ENCODE measurements at places on chromosomes 16 and 17.

GRCh38 chr17:48441231-48441711, 11.3 kb upstream of the SKAP1 start:
- no peak for DNase-seq

GRCh38 chr16:10729104-10730048, 14.3 kb upstream of the NUBP1 start:
- no peak for DNase-seq

DNA sequence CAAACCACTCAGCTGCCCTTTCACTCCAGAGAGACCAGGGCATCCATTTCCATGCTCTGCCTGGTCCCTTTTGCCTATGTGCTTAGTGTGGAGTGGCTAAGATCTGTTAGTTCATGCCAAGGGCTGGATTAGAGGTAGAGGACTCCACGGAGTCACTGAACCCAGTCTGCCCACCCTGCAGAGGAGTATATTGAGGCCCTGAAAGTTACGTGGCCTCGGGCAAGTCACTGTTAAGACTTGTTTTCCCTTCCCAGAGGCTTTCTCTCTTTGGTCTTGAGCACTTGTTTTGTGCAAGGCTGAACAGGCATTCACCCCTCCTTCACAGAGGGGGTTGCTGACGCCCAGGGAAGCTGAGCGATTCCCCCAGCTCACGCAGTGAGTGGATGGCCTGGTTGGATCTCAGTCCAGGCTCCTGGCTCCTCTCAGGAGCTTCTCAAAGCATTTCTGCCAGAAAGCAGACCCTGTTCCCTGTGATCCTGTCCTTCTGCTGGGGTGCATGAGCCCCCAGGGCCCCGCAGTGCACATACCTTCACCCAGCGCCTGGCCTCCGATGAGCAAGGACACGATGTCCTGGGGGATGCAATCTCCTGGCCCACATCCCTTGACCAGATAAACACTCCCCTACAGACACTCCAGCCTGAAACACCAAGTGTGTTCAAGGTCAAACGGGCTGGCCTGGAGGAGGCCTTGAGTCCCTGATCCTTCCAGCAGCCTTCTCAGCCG, 153.4 kb upstream of the GSE1 start:
- DNase-seq, result no peak

- peak; percentile 21 for DNase-seq
These were observed 12.6 kb downstream of the TBX4 start for GRCh38 chr17:61464843-61465180.

- no peak for DNase-seq
These were observed 46.4 kb downstream of the USP10 start for GRCh38 chr16:84746231-84746630.

- no peak for DNase-seq
These were observed 7.7 kb downstream of the HOXB4 start for GRCh38 chr17:48570325-48571023.

GRCh38 chr17:75067856-75068255, 19.9 kb upstream of the SLC16A5 start:
- DNase-seq, result no peak

GRCh38 chr17:52410781-52411180, 252.3 kb upstream of the CA10 start:
- DNase-seq, result no peak

- no peak for DNase-seq
These were observed 24.8 kb upstream of the ASGR2 start for GRCh38 chr17:7139400-7139799.

DNA sequence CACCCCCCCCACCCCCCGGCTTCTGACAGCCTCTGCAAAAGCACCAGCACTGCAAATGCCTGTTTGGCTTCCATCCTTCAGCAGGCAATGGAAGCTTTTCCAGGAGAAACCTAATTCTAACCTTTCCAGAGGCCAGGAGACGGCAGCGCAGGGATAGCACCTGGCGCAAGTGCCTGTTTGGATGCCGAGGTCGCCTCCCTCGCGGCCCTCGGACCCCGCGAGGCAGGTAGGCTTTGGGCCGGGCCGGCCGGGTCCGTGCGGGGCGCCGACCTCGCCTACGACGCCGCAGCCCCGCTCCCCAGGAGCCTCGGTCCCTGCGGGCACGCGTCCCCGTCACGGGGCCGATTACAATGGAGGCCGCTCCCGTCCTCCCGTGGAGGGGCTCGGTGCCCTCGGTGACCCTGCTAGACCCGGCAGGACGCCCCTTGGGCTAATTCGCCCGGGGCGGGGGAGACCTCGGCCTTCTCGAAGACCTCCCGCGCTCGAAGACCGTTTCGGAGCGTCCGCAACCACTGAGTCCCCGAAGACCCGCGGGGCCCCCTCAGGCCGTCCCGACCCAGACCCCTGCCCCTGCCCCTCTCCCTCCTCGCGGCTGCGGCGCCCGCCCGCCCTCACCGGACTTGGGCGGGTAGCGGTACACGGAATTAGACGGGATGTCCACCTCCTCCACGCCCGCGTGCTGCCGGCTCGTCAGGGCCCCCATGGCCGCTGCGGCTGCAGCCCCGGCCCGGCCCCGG, 587 bp downstream of the RNF157 start:
- DNase-seq, result no peak

- no peak for DNase-seq
These were observed 46.7 kb upstream of the TBX2 start for GRCh38 chr17:61352781-61353491.

GRCh38 chr16:15798671-15799070, 58.2 kb downstream of the MYH11 start:
- DNase-seq, result no peak

DNA sequence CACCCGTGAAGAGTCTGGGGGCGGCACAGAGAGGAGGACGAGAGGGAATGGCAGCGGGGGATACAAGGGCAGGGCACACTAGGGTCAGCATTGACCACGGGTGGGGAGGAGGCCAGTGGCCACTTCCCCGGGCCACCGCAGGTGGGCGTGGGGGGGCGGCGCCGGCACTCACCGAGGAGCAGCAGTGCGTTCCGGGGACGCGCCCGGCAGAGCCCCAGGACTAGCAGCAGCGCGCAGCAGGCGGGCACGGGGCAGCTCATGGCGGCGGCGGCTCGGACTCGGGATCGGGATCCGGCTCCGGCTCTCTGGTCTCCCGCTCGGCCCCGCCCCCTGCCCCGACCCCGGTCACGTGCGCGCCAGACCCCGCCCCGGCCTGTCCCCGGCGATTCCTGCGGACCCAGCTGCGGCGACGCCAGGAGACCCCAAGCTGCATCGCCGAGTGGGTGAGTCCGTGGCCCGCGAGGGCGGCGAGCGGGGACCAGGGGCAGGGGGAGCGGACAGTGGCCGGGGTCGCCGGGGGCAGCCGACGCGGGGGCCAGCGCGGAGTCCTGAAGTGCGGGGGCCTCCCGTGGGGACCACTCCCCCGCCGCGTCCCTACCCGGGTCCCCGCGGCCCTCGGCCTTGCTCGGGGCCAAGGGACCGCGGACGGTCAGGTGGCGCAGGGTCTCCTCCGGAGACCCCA, at the start of the genes SGSH and SLC26A11:
SGSH (minus strand) TSS at position 280 of the 682 bp plus-strand sequence; CDS start at position 260, 20 bp downstream.
SLC26A11 (plus strand) TSS at position 374 of the 682 bp plus-strand sequence. CDS start 1,134 bp downstream, outside the sequence.
- DNase-seq, result peak; percentile 84

DNA sequence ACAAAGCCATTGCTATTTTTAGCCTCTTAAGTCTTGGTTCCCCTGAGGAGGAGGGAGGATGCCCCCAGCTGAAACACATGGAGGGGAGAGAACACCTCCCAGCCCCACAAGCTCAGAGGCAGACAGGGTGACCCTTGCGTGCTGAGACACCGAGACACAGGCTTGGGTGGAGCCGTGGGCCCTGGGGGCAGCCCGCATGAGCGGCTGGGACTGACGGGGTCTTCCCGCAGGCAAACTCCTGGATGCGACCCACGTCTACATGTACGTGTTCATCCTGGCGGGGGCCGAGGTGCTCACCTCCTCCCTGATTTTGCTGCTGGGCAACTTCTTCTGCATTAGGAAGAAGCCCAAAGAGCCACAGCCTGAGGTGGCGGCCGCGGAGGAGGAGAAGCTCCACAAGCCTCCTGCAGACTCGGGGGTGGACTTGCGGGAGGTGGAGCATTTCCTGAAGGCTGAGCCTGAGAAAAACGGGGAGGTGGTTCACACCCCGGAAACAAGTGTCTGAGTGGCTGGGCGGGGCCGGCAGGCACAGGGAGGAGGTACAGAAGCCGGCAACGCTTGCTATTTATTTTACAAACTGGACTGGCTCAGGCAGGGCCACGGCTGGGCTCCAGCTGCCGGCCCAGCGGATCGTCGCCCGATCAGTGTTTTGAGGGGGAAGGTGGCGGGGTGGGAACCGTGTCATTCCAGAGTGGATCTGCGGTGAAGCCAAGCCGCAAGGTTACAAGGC, 9.8 kb downstream of the SLC16A3 start:
- DNase-seq, result no peak

- DNase-seq, result no peak
These were observed 126.1 kb downstream of the IRX5 start for GRCh38 chr16:55056585-55057401.

DNA sequence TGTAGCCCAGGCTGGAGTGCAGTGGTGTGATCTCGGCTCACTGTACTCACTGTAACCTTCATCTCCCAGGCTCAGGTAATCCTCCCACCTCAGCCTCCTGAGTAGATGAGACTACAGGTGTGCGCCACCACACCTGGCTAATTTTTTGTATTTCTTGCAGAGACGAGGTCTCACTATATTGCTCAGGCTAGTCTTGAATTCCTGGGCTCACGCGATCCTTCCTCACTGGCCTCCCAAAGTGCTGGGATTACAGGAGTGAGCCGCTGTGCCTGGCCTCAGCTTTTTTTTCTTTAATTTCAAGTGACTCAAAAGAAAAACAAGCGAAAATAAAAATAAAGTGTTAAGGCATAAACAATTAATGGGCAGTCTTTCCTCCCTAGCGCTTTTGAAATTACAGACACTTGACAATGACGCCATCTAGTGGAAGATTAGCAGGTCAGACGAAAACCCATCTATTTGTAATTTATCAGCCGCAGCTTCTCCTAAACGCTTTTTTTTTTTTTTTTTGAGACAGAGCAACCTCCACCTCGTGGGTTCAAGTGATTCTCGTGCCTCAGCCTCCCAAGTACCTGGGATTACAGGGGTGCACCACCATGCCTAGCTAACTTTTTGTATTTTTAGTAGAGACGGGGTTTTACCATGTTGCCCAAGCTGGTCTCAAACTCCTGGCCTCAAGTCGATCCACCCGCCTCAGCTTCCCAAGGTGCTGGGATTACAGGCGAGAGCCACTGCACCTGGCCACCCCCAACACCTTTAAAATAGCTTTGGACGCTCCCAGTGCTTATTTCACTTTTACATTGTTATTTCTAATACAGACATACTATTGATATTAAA, 28.1 kb upstream of the PECAM1 start:
- no peak for DNase-seq

DNA sequence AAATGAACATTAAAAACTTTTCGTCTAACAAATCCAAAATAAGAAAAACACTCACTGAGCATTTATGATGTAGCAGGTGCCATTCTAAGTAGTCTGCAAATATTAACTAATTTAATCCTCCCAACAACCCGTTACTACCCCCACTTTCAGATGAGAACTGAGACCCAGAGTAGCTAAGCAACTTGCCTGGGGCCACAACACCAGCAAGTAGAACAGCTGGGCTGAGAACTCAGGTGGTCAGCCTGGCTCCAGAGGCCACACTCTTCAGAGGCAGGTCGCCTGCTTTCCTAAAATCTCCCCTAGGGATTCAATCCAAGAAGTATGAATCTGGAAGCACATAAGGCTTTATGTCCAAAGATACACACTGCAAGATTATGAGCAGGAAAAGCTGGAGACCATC, 6.2 kb downstream of the MBTPS1 start:
- DNase-seq, result no peak

GRCh38 chr17:83190601-83191387, 111.4 kb downstream of the METRNL start:
- peak; percentile 23 for DNase-seq

GRCh38 chr17:4064366-4064765, 78.5 kb downstream of the ZZEF1 start:
- DNase-seq, result no peak

DNA sequence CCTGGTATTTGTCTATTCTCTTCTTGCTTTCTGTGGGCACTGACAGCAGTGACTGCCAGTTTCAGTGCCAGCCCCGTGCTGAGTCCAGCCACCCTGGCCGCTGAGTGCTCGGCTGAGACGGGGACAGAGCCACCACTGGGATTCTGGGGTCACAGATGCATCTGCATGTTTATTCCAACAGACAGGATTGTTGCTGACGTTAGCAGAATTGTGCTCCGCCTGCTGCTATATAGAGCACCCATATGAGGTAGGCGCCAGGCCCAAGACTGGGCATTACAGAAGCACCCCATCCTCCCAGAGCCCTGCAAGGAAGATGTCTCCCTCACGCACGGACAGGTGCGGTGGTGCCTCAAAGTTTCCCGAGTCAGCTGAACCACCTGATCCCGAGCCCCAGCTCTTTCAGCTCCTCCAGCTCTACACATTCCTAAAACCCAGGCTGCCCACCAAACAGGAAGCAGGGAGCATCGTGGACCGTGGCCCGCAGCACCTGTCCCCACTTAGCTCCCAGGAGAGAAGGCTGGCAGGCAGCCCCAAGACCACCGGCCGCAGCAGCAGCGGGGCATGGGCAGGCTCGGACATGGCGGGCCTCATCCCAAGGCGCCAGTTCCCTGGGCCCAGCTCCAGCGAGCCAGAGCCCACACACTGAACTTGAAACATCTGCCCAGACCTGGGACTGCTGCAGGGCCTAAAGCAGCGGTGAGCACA, 44.9 kb upstream of the RASD1 start:
- DNase-seq, result no peak

DNA sequence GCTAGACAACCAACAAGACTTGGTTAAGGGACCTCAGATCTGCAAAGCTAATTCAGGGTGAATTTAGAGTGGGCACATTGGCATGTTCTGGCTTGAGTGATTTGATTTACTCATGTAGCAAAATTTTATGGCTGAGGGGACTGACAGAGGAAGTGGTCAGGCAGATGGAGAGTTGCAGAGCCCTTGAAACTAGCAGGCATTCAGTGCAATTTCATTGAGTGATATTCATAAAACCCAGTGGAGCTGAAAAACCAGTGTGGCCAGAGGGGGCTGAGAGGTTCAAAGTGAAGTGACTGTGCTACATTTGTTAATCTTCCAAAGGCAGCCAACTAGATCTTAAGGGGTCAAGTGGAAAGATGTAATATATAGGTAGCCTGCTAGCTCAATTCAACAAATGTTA, 2.2 kb upstream of the TMEM94 start:
- DNase-seq, result no peak

DNA sequence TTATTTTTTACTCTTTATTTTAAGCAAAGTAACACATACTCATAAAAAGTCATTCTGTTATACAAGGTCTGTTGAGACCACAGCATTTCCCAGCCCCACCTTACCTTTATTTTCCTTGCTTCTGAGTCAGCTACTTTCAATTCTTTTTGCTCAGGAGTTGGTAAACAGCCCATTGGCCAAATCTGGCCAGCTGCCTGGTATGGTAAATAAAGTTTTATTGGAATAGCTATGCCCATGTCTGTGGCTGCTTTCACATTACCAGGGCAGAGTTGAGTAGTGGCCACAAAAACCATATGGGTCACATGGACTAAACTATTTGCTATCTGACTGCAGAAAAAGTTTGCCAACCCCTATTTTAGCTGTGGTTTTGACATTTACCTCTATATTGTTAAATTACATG, 3.4 kb upstream of the NSRP1 start:
- DNase-seq, result no peak

GRCh38 chr17:3888343-3889171, 4.3 kb downstream of the CAMKK1 start:
- DNase-seq, result peak; percentile 91
